Heart right ventricle (tissue), 16 donors: ENCODE measurements at places on chromosomes 2 and 18. TPM values are rescaled to one million over a fixed set of nuclear protein-coding genes. Genes with fewer than 3 reads are reported as not detected.

DNA sequence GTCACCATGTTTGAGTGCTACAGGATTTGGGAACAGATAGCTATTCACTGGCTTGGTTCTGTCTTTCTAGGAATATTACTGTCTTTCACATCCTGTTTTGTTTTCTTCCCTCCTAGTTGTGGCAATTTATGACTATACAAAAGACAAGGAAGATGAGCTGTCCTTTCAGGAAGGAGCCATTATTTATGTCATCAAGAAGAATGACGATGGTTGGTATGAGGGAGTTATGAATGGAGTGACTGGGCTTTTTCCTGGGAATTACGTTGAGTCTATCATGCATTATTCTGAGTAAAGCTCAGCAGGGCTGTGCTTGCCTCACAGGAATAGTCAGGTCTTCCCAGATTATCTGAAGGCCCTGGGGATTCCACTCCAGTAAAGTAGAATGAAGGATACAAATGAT lies 98.9 kb downstream of the ABI2 start:
- no peak for DNase-seq
- peaks cover 89% of the 10 kb centered on the region for H3K36me3 ChIP-seq
- no peaks in the 10 kb centered on the region for H3K27me3 ChIP-seq
- H3K4me1 ChIP-seq, result no peaks in the 10 kb centered on the region
- no peak overlapping the region for H3K27ac ChIP-seq
- no peak overlapping the region for H3K4me3 ChIP-seq

GRCh38 chr2:172829229-172829628 lies 93.6 kb downstream of the RAPGEF4 start:
- H3K4me1 ChIP-seq, result peaks cover 7% of the 10 kb centered on the region
- no peaks in the 10 kb centered on the region for H3K27me3 ChIP-seq
- H3K36me3 ChIP-seq, result no peaks in the 10 kb centered on the region
- no peak overlapping the region for H3K4me3 ChIP-seq

DNA sequence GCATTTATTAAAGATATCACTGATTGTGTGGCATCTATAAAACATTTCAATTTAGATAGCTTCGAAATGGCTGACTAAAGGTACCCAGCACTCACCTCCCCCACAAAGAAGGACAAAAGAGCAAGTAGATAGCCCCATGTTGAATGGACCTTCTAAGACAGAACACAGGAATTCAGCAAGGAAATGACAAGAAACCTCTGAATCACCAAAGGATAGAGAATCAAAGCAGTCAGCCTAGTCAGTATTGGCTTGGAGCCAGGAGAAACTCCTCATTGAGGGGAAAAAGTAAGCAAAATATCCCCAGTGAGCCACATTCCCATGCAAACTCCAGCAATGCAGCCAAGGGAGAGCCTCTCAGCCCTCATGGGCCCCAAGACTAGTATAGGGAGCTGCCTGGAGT lies 113.7 kb downstream of the BARD1 start:
- no peak overlapping the region for H3K4me3 ChIP-seq

- no peaks in the 10 kb centered on the region for H3K27me3 ChIP-seq
- peak; percentile 24 for DNase-seq
- H3K4me3 ChIP-seq, result no peak overlapping the region
- no peaks in the 10 kb centered on the region for H3K36me3 ChIP-seq
These were observed 42.7 kb downstream of the ACSL3 start for GRCh38 chr2:222903234-222904220.

DNA sequence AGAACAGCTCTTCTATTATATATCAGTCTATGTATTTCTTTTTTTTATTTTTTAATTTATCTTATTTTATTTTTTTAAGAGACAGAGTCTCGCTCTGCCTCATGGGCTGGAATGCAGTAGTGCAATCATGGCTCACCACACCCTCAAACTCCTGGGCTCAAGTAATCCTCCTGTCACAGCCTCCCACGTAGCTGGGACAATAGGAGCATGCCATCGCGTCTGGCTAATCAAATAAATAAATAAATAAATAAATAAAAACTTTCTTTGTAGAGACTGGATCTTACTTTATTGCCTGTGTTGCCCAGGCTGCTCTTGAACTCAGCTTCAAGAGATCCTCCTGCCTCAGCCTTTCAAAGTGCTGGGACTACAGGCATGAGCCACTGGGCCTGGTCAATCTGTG lies 117.0 kb downstream of the RBMS1 start:
- no peak for DNase-seq
- no peaks in the 10 kb centered on the region for H3K27me3 ChIP-seq
- peaks cover 100% of the 10 kb centered on the region for H3K4me1 ChIP-seq
- H3K4me3 ChIP-seq, result no peak overlapping the region

CRYGC gene
- polyA plus RNA-seq, result not detected

GRCh38 chr2:236157366-236157765 lies 10.8 kb downstream of the GBX2 start:
- H3K36me3 ChIP-seq, result no peaks in the 10 kb centered on the region
- DNase-seq, result no peak
- no peaks in the 10 kb centered on the region for H3K4me1 ChIP-seq
- H3K27me3 ChIP-seq, result peaks cover 56% of the 10 kb centered on the region
- no peak overlapping the region for H3K4me3 ChIP-seq

GRCh38 chr2:26483516-26483915 lies 5.6 kb upstream of the OTOF start:
- no peaks in the 10 kb centered on the region for H3K36me3 ChIP-seq
- no peaks in the 10 kb centered on the region for H3K27me3 ChIP-seq
- DNase-seq, result no peak
- H3K27ac ChIP-seq, result no peak overlapping the region

GRCh38 chr18:35227254-35227653 lies 13.6 kb upstream of the ZNF397 start:
- no peak overlapping the region for H3K4me3 ChIP-seq
- no peaks in the 10 kb centered on the region for H3K27me3 ChIP-seq
- H3K36me3 ChIP-seq, result no peaks in the 10 kb centered on the region
- H3K27ac ChIP-seq, result no peak overlapping the region
- H3K4me1 ChIP-seq, result no peaks in the 10 kb centered on the region

DNA sequence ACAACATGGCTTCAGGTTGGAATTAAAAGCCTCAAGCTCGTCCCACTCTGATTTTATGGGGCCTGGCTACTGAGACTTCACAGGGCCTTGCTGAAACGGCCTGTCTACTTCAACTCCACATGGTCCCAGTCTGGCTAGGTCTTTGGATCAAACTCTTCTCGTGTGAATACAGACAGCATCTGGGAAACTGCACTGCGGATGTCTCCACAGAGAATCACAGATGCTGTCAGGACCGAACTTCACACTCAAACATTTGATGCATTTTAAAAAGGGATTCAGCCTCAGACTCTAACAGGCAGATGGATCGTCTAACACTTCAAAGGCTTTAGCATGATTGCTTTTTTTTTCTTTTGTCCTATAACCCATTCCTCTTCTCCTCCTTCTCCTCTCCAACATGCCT lies 198.5 kb downstream of the ZNF521 start:
- no peak for DNase-seq
- no peaks in the 10 kb centered on the region for H3K4me1 ChIP-seq
- H3K36me3 ChIP-seq, result no peaks in the 10 kb centered on the region
- no peak overlapping the region for H3K4me3 ChIP-seq
- no peak overlapping the region for H3K27ac ChIP-seq

DNA sequence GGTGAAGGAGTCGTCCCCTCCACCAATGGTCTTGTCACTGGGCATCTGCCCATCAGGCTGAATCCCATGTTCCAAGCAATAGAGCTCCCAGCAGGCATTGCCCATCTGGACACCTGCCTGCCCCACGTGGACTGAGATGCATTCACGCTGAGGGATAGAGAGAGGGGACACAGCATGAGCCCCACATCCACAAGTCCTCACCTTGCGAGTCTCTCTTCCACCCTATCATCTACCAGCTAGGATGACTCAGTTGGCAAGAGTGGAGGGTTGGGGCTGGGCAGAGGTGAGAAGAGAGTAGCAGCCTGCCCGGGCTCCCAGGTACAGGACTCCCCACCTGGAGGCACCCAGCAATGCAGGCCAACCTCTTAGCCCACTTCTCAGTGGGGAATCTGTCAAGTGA lies 959 bp upstream of the TUBA4B start:
- H3K27me3 ChIP-seq, result no peaks in the 10 kb centered on the region
- H3K36me3 ChIP-seq, result peaks cover 7% of the 10 kb centered on the region
- H3K27ac ChIP-seq, result peak overlapping the region; percentile 89
- DNase-seq, result no peak
- H3K4me3 ChIP-seq, result peak overlapping the region; percentile 83

GRCh38 chr2:233006648-233007047 lies 6.4 kb downstream of the NGEF start:
- H3K27me3 ChIP-seq, result peaks cover 7% of the 10 kb centered on the region
- H3K36me3 ChIP-seq, result no peaks in the 10 kb centered on the region
- no peaks in the 10 kb centered on the region for H3K4me1 ChIP-seq

GRCh38 chr2:202032846-202033316 lies 774 bp upstream of the FZD7 start:
- DNase-seq, result peak; percentile 57
- peak overlapping the region; percentile 43 for H3K4me3 ChIP-seq
- H3K4me1 ChIP-seq, result peaks cover 28% of the 10 kb centered on the region
- H3K36me3 ChIP-seq, result no peaks in the 10 kb centered on the region
- no peaks in the 10 kb centered on the region for H3K27me3 ChIP-seq
- peak overlapping the region; percentile 94 for H3K27ac ChIP-seq

DNA sequence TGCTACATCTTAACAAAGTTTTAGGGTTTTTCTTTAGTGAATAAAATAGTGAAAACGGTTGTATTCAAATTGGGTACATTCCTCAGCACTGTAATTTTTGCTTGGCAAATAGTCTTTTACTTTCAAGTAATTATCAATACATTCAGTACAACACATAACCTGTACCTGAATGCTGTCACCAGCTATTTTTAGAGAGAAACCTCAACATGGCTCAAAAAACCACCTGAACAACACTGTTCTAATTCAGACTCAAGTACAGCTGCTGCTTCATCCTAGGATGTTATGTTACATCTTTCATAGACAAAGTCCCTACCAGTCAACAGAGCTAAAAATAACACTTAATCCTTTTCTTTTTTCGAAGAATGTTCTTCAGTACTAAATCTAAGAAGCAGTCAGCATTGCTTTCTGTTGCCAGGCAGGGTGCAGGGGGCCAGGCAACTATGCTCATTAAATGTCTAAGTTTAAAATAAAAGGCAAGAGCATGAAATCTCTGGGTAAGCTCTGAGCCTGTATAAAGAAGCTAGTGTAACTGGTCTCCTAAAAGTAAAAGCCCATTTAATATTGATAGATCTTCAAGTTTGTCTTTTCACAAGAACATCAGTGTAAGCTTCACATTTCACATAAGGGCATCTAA lies 20.5 kb downstream of the PDIA6 start:
- no peak overlapping the region for H3K27ac ChIP-seq
- H3K27me3 ChIP-seq, result no peaks in the 10 kb centered on the region
- H3K4me3 ChIP-seq, result no peak overlapping the region
- no peaks in the 10 kb centered on the region for H3K4me1 ChIP-seq
- H3K36me3 ChIP-seq, result peaks cover 99% of the 10 kb centered on the region

- H3K4me3 ChIP-seq, result no peak overlapping the region
- no peaks in the 10 kb centered on the region for H3K27me3 ChIP-seq
- DNase-seq, result no peak
- H3K36me3 ChIP-seq, result no peaks in the 10 kb centered on the region
- H3K4me1 ChIP-seq, result no peaks in the 10 kb centered on the region
These were observed 75.0 kb upstream of the LAPTM4A start for GRCh38 chr2:20126469-20126868.

DNA sequence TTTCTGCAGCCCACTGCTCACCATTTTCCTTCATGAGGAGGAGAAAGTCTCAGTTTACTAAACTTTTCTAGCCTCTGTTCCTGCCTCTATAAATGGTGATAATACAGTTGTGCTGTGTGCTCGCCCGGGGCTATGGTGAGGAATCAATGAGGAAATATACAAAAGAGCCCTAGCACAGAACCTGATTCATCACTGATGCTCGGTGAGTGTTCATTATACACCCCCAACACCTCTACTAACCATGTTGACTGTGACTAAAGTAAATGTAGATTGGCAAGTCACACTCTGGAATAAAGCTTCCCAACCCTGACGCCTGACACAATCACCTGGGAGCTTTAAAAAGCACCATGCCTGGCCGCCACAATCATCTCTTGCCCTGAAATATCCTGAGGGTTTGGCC lies 118.8 kb upstream of the CYP1B1 start:
- H3K4me3 ChIP-seq, result no peak overlapping the region
- DNase-seq, result no peak
- no peaks in the 10 kb centered on the region for H3K27me3 ChIP-seq

GAREM1 gene
- 2.4 TPM for polyA plus RNA-seq

RAD51AP2 gene
- polyA plus RNA-seq, result 0.15 TPM

- DNase-seq, result no peak
- peaks cover 49% of the 10 kb centered on the region for H3K27me3 ChIP-seq
- H3K36me3 ChIP-seq, result no peaks in the 10 kb centered on the region
- H3K4me3 ChIP-seq, result no peak overlapping the region
These were observed 58.9 kb downstream of the FAM168B start for GRCh38 chr2:131034122-131035051.

MYO1B gene
- 13.8 TPM for polyA plus RNA-seq

ACOXL gene
- not detected for polyA plus RNA-seq

- peak; percentile 82 for DNase-seq
- peaks cover 12% of the 10 kb centered on the region for H3K4me1 ChIP-seq
- no peaks in the 10 kb centered on the region for H3K27me3 ChIP-seq
- H3K4me3 ChIP-seq, result peak overlapping the region; percentile 65
- no peaks in the 10 kb centered on the region for H3K36me3 ChIP-seq
These were observed 1.4 kb downstream of the CYRIA start for GRCh38 chr2:16664052-16664731.

GRCh38 chr2:174856447-174856846 lies 92.2 kb upstream of the CHRNA1 start:
- no peaks in the 10 kb centered on the region for H3K27me3 ChIP-seq
- no peak for DNase-seq
- no peak overlapping the region for H3K4me3 ChIP-seq
- H3K27ac ChIP-seq, result no peak overlapping the region
- H3K4me1 ChIP-seq, result no peaks in the 10 kb centered on the region

- no peaks in the 10 kb centered on the region for H3K36me3 ChIP-seq
- H3K4me3 ChIP-seq, result no peak overlapping the region
- H3K27ac ChIP-seq, result no peak overlapping the region
- no peak for DNase-seq
- H3K4me1 ChIP-seq, result no peaks in the 10 kb centered on the region
These were observed 57.2 kb downstream of the RTP5 start for GRCh38 chr2:241926541-241927311.

ALPG gene
- polyA plus RNA-seq, result not detected

RSAD2 gene
- 1.6 TPM for polyA plus RNA-seq

DNA sequence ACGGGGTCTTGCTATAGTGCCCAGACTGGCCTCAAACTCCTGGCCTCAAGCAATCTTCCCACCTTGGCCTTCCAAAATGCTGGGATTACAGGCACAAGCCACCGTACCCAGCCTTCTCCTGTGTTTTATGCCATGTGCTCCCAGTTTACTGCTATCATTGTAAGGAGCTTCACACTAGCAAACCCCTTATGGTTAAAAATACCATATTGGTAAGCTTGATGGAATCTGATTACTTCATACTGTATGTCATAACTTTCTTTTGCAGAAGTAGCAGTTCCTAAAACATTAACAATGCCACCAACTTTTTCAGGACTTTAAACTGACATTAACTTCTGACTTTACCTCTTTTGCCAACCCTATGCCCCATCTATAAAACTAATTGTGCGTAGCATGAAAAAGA lies 36.2 kb downstream of the HAT1 start:
- no peaks in the 10 kb centered on the region for H3K27me3 ChIP-seq
- H3K36me3 ChIP-seq, result no peaks in the 10 kb centered on the region
- peaks cover 26% of the 10 kb centered on the region for H3K4me1 ChIP-seq
- H3K4me3 ChIP-seq, result no peak overlapping the region

LRP2 gene
- polyA plus RNA-seq, result 0.06 TPM
